Hypothalamus (tissue), 51 donors: ENCODE measurements at places on chromosomes 11 and 22.

- no peak for DNase-seq
Measured at GRCh38 chr11:107707807-107708206, 4.0 kb downstream of the SLN start.

- DNase-seq: no peak
Measured at GRCh38 chr11:108743851-108744250, 79.0 kb downstream of the DDX10 start.

DNA sequence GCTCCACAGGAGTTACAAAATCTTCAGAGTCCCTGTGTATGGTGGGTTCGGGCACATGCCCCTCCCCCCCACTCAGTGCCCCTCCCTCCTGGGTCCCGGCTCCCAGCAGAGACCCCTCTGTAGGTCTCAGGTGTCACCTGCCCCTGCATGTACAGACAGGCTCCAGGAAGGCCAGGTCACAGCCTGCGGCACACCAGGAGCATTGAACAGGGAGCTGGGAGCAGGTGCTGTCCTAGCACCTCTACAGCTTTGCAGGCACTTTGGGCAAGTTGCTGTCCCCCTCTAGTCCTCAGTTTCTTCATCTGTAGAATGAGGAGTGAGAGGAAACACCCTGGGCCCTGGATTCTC lies 80.1 kb upstream of the RTL6 start:
- DNase-seq: no peak

GRCh38 chr22:42887523-42888507 lies 30.7 kb upstream of the ARFGAP3 start:
- no peak for DNase-seq

DNA sequence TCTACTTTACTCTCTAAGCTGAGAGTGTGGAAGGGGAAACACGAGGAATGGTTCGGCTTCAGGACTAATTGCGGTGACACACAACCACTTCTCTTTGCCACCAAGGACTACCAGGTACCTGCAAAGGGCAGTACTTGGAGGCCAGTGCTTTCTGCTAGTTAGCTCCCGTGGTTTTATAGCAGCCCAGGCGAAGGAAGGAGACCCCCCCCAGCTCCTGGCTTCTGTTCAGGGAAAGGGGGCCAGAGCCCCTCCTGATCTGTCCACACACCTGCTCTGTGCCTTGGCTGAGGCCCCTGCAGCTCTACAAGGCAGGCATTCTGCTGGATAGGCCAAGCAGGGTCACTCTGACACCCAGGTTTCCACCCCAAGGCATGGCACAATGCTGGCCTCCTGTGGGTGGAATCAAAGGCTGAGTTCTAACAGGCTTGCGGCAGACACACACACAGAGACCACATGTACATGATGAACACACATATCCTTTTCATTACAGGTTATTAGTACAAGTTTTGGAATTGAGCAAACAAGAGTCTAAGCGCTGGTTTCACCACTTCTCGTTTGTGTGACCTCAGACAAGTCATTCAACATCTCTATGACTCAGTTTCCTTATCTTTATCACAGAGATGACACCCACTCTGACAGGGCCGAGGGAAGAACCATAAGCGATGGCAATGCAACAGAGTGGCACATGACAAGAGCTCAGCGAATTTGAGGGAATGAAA lies 7.5 kb downstream of the SERPIND1 start:
- no peak for DNase-seq

DNA sequence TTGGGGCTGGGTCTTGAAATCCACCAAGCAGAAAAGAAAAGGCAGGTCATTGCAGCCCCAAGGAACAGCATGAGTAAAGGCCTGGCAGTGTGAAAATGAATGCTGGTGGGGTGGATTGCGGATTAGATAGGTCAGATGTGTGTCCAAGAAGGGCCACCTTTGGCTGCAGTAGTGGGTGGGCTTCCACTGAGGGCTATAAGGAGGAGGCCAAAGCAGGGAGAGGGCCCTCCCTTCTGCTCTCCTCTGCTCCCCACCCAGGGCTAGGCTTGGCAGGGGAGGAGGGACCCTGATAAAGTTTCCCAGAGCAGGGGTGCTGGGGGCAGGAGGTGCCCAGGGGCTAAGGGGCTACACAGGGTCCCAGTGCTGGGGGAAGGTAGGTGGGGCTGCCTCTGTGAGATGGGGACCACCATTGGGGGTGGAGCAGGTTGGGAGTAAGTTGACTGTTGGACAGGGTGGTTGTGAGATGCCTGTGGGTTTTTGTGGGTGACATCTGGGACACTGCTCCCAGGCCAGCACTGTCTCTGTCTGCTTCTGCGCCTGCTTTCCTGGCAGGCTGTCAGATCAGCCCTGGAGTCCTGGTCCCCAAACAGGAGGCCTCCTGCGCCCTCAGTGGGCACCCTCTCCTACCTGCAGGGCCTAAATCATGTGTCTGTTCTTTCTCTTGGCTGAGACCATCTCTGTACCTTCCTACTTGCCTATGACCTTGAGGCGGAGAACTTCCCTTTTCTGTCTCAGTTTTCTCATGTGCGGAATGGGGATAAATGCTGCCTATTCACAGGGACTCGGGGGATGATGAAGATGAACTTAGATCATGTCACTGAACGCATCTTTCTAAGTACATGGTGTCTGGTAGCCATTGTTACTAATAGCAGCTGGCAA lies 1.9 kb downstream of the CAPN5 start:
- DNase-seq: no peak

GRCh38 chr22:28172892-28173670 lies 254.0 kb upstream of the PITPNB start:
- no peak for DNase-seq

DNA sequence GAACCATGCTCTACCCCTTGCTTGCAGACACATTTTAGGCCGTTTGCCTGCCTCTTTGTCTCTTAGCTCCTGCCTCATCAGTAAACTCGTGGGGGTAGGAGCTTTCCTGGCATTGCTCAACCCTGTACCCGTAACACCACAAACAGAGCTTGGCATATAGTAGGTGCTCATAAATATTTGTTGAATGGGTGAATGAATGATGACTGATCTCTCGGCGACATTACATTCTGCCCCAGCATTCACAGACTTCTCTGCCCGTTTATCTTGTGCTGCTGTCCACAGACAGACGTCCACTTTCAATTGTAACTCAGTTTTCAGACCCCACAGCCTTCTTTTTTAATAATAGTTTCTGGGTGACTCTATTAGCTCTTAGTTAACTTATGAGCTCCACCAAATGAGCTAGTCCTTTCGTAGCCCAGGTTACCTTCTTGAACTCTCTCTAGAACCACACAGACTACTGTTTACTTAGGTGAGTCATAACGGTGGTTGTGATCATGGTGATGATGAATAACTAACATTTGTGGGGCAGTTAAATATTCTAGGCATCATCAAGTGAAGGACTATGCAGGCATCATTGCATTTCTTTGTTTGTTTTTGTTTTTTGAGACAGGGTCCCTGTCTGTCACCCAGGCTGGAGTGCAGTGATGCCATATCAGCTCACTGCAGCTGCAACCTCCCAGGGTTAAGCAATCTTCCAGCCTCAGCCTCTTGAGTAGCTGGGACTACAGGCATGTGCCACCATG lies 188.4 kb downstream of the ADAMTS15 start:
- DNase-seq: no peak

GRCh38 chr11:121575250-121575962 lies 122.6 kb upstream of the SORL1-AS1 start:
- no peak for DNase-seq

DNA sequence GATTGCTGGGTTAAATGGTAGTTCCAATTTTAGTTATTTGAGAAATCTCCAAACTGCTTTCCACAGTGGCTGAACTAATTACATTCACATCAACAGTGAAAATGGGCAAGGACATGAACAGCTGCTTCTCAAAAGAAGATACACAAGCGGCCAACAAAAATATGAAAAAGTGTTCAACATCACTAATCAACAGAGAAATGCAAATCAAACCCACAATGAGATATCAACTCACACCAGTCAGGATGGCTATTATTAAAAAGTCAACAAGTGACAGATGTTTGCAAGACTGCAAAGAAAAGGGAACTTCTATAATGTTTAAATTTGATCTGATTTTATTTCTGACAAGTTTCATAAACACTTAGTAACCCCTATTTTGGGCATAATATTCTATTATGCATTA lies 537.5 kb downstream of the DLG2 start:
- no peak for DNase-seq

DNA sequence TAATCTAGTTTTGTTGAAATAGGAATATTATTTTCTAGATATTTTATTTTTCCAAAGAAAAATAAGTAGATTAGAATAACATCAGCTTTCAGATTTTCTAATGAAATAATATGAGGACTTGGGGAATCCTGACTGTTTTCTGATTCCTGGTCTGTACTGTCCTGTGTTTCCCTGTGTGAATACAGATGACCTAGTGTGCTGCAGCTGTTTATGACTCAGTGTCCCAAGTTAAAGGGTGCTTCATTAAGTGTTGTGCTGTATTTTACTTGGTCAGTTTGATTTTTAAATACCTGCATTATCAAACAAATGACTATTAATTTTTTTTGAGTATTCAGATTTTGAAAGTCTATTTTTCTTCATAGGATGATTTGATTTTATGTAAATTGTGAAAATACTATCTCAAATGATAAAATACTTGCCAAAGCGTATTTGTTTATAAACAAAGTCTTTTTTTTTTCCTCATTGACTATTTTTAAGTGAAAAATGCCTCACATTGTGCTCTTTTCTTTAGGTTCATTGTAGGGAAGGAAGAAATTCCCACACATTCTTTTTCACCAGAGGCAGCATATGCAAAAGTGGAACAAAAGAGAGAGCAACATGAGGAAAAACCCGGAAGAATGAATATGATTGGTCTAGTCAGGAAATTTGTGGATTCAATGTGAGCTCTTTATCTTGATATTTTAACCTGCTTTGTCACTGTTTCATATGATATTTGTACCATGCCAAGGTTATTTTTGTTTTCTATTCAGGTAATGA lies 264.2 kb downstream of the TMEM135 start:
- no peak for DNase-seq

GRCh38 chr11:45880772-45881570 lies 4.5 kb upstream of the MAPK8IP1 start:
- no peak for DNase-seq

DNA sequence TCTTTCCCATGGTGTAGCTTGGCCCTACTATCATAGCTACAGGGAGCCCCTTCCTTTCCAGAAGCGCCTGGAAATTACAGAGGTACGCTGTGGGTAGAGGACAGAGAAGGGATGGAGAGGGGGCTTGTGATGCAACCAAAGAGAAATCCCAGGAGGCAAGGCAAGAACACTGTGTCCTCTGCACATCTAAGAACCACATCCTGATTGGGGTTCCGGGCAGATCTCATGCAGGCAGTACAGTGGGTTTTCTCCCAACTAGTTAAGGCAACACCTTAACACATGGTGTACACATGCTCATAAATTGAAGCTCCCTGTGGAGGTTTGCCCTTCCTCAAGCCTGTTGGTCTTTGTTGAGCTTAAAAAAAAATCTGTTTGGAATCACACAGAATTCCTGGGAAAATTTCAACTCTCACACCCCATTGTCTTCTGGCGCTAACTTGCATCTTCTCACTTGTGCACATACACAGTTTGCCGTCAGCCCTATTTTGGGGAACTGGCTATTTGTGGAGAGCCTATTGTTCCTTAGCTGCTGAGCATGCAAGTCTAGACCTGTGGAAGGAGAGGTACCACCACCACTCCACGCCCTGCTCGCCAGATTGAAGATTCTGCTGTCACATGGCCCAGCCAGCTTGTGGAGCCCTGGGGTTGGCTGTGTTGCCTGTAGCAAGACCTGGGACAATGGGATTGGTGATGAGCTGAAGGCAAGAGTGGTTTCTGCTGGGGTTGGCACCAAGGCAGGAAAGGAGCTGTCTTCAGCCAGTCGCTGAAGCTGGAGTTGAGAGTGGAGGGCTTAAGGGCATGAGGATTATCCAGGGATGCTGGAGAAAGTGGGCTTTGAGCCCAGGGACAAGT lies 52.4 kb downstream of the ALX4 start:
- no peak for DNase-seq

DNA sequence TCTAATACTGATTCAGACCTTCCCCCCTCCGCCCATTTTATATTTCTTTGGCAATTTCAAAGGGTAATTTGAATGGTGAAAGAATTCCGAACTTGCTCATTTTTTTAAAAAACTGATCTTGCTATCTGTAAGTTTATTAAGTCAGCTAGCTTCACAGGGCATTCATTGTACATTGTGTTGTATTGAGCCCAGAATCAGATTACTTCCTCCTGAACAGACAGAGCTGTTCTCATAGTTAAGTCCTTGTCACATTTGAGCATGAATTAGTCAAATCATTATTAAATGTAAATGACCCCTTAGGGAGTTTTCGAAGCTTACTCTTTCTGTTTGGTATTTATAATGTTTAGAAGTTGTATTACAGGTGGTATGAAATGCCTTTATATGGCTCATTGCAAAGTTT lies 34.4 kb downstream of the CYP2R1 start:
- no peak for DNase-seq

GRCh38 chr22:32691101-32691500 lies 110.4 kb upstream of the TIMP3 start:
- DNase-seq: no peak

DNA sequence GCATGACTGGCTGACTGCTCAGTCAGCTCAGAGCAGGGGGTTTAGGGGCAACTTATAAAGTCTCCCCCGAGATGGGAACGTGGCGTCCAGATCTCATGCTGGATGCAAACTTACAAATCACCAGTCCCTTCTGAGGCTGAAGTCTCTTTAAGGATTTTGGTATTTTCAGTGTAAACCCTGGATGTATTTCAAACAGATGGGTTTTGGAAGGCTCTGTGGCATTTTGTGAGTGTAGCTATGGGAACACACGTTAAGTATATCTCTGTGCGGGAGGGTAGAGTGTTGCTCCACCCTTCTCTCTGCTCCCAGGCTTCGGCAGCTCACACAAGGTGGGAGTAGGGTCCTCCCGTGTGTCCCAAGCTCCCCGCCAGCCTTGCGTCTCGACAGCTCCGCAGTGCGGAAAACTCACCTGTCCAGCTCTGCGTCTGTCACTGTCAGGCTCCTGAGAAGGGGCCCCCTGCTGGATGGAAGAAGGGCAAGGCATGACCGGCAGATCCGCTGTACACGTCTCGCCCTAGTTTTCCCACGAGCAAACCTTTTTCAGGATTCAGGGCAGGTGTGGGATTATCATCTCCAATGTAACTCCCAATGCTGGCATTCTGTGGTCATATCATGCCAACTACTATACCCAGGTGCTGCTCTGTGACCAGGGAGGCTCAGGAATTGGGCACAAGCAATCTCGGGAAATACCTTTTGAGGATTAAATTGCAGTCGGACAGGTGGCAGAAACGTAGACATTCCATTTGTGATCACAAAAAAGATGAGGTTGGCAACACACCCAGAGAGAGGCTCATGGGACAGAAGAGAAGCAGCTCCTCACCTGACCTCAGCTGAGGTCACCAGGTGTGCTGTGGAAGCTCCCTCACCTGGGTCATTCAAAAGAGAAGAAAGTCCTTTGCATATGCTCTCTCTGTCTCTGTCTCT lies 313.9 kb upstream of the B3GAT1 start:
- no peak for DNase-seq

- no peak for DNase-seq
Measured at GRCh38 chr11:115736146-115736545, 231.9 kb upstream of the CADM1 start.

DNA sequence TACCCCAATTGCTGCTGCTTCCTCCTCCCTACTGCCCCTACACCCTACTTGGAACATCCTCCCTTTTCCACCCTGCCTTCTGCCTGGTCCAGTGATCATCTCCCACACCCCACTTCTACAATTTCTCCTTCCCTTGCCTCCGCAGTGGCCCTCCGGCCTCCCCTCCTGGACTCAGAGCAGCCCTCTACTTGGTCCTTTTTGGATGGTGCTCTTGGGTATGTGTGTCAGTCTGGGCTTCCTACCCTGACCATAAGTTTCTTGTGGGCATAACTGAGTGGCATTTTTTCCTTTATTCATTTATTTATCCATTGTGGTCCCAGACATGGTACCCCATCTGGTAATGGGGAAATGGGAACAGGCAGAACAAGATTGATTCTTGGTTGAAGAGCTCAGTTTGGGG lies 111.4 kb upstream of the NAV2 start:
- DNase-seq: no peak
